ENCODE measurements at places on chromosomes 3 and 15. TPM values are rescaled to one million over a fixed set of nuclear protein-coding genes. Genes with fewer than 3 reads are reported as not detected.
A peak's percentile ranks its signal among the peaks of the same experiment; 100 is the strongest.

DNA sequence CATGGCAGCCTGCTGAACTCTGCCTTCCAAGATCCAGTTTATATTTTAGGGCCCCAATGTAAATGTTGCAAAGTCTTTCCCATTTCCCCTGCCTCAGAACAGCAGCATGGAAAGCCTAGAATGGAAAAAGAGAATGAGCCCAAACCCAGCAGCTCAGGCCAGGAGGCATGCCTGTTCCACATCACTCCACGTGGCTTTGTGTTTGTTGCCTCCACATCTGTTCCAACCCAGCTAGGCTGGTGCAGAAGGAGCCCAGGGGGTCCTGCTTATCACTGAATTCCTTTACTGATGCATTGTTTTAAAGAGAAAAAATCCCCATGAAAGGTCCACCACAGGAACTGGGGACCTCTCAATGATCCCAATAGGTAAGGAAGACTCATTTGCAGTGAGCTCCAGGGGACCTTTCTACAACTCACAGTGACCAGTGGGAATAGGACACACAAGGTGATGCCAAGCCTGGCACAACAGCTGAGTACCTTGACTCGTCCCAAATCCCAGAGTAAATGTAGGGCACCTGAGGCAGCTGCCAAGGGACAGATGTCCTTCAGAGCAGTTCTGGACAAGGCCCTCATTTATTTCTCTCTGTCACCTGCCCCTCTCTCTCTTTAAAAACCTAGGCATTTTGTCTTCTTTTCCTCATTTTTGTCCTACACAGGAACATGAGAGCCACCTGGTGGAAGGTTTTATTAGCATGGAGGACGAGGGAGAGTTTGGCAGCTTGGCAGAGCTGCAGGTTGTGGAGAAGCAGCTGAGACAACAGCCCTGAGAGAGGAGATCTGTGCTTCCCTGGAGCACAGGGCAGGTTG lies 41.7 kb upstream of the ADAMTS17 start:
- DNase-seq = no peak

- DNase-seq = no peak
Observed at GRCh38 chr3:174169736-174170135, 689.4 kb upstream of the NAALADL2 start.

- DNase-seq = peak; percentile 91
Observed at GRCh38 chr3:14921034-14921616, 26.3 kb upstream of the NR2C2 start.

GRCh38 chr3:16297997-16298885 lies 33.2 kb downstream of the OXNAD1 start:
- no peak for DNase-seq

GRCh38 chr15:57537072-57537471 lies 54.6 kb upstream of the MYZAP start:
- no peak for DNase-seq

DNA sequence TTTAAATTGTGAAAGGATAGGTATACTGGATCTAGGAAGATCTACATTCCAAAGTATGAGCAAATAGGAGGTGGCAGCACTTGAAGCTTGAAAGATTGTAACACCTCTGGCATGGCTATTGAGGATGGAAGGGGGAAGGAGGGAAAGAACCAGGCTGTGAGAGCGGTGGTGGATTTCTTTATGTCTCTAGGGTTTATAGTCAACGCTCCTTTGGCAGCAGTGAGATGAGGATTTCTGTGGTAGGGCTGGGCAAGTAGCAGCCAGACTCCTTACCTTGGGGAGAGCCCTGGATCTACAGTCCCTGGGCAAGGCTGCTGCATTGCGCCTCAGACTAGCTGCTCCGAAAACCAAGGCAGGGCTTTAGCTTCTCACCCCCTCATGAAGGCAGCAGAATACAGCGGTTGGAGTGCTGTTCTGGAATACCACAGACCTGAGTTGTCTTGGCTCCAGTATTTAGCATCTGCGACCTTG lies 53.2 kb downstream of the MEF2A start:
- DNase-seq = no peak

DNA sequence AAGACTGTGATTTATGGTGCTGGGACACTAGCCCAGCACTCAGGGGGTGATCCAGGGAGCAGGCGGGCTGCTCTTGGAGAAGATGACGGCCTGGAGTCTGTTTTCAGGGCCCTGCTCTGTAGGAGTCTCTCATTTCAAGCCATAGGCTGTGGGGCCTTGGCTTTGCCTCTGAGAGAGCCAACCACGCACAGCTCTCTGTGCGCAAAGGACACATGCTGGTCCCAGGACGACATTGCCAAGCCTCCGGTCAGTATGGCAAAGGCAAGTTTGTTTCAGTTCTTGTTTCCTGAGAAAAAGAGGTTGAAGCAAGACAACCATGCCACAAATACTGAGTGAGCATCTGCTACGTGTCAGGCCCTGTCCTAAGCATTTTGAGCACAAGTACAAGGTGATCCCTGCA lies 197.1 kb downstream of the EPHB1 start:
- no peak for DNase-seq

DNA sequence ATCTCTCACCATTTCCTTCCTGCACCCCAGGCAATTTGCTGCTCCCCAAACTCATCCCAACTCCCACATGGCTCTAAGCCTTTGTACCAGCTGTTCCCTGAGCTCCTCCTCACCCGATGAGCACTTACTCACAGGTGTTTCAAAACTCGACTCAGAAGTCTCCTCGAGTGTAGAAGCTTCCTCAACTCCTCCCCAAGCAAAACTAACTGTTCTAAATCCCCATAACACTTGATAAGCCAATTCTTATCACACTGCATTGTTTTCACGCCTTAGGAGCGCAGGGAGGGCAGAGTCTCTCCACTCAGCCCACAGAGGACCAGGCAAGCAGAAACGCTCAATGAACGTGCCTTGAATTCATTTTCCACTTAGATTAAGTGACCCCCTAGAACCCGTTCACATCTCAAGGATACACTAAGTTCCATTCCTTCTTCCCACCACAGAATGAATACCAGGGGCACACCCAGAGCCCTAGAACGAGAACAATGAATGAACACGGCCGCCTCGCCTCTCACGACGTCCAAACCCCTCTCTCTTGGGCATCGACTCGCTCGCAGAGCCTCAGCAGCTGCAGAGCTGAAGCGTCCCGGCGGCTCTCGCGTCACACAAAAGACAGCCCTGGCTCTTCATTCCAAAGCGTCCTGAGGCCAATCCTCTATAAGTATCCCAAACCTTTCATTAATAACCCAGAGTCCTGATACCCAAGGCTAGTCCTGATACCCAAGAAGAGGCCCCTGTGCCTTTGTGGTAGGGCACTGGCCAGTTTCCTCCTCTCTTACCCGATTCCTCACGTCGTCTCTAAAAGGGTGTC lies 1.1 kb downstream of the RAF1 start:
- DNase-seq = peak; percentile 36

DNA sequence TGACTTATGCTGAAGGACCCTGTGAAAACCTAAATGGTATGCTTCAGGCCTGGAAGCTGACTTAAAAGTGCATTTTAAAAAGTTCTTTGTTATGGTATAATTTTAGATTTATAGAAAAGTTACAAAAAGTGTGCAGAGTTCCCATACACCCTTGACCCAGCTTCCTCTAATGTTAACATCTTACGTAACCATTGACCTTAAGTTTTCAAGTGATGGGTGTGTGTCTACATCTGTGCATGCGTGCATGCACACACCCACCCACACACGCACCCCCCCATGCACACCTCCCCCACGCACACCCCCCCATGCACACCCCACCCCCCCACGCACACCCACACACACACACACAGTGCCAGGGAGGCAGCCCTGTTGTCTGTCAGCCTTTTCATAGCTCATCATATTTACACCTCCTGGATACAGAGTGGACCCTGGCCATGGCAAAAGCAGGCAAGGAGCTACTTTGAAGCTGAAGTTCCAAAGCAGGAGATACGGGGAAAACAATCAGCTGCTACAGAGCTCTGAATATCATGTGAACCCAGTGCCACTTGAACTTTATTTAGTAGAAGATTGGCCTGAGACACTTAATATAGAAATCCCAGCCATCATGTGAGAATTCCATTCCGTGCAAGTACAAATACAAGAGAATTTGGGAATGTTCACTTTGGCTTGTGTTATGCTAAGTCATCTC lies 30.0 kb upstream of the TRAK1 start:
- no peak for DNase-seq

- DNase-seq = no peak
Observed at GRCh38 chr3:113005611-113006010, 14.8 kb downstream of the GTPBP8 start.

GRCh38 chr3:121424549-121424948 lies 121.2 kb downstream of the POLQ start:
- no peak for DNase-seq

- no peak for DNase-seq
Observed at GRCh38 chr15:29805043-29805707, 17.1 kb downstream of the TJP1 start.

DNA sequence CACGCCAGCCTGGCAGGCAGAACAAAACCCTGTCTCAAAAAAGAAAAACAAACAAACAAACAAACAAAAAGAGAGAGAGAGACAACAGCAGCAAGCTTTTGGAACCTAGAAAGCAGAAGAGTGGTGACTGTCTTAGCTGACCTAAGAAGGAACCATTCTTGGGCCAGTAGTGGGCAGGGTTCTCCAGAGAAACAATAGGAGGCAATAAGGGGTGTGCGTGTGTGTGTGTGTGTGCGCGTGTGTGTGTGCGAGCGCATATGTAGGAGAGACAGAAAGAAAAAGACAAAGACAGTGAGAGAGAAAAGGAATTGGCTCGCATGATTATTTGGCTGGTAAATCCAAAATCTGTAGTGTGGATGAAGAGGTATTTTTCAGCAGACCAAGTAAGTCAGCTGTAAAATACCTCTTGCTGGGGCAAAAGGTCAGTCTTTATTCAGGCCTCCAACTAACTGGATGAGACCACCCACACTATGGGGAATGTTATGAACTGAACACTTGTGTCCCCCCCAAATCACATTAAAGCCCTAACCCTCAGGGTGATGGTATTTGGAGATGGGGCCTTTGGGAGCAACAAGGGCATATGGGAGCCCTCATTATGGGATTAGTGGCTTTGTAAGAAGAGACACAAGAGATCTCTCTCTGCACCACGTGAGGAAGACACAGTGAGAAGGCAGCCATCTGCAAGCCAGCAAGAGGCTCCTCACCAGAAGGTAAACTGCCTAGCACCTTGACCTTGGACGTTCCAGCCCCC lies 15.1 kb upstream of the BLM start:
- peak; percentile 31 for DNase-seq

DNA sequence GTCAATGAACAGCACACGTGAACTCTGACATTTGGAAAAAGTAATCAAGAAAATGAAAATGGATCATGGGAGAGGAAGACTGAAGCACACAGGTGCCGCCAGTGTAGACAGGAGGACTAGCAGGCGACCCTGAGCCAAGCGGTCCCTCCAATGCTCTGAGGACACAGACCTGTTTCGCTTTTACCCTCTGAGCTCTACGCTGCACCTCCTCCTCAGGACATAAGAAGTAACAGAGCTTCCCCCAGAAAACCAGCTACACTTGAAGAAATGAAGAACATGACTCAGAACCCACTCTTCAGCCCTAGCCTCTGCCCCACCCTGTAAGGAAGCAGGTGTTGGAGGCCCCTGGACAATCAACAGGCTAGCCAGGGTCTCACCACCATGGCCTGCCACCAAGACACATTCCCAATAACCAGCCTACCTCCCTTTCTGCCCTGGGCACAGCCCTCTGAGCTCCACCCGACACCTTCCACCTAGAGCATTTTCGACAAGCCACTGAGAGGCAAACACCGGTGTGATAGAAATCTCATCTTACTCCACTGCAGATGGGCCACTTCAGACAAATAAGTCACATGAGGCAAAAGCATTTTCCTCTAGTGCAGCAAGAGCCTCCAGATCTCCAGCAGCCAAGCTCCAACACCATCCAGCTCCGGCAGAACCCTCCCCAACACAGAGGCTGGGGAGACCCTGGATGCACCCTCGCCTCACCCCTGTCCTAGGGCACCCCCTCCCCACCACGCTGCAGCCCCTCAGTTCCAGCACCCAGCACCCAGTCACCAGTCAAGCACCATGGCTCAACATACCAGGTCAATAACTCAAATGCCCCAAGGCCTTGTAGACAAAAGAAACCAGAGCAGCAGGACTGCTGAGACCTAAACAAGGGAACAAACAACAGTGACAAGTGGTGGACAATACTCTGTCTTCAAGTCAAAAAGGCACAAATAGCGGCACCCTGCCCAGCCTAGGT lies 11.4 kb downstream of the FAM174B start:
- no peak for DNase-seq

- DNase-seq = no peak
Observed at GRCh38 chr3:63450634-63451363, 172.7 kb downstream of the SYNPR start.

GRCh38 chr15:37698679-37699078 lies 235.8 kb upstream of the TMCO5A start:
- no peak for DNase-seq

DNA sequence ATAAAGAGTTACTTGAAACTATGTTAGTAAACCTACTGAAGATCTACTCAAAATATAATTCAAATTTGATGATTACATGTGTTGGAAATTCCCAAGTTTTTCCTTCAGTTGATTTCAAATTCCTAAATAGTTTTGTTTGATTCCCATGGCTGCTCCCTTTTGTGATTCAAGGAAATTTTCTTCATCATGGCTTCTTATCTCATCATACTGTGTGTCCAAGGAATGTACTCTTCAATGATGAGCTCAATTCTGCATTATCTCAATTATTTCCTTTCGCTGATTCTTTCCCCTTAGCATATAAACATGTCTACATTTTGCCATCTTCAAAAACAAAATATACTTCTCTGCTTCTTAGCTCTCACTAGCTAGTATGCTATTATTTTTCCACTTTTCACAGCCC lies 460.4 kb upstream of the NAALADL2 start:
- DNase-seq = no peak

DNA sequence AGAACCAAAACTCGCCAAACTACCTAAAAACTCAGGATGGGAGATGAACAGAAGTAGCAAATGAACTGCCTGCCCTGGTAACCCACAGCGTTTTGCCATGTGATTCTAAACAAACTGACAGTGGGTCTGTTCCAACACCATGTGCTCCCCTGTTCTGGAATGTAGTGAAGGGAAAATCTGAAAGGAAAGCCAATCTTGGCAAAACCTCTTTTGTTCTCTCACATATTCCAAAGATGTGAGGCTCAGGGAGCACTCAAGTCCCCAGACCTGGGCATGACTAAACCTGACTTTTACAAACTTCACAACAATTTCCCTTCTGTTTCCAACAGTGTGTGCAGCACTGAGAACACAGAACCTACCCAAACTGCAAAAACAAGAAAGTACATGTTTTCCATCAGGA lies 116.1 kb downstream of the IMPG2 start:
- no peak for DNase-seq

GRCh38 chr15:42069496-42070278 lies 24.7 kb downstream of the PLA2G4D start:
- no peak for DNase-seq

The TM2D3 gene
- 27.4 TPM for total RNA-seq

The HTR3E gene
- total RNA-seq = not detected

The GREM1 gene
- 0.20 TPM for total RNA-seq

The FRMD5 gene
- total RNA-seq = not detected

The BOC gene
- total RNA-seq = not detected

The CCDC13 gene
- total RNA-seq = 0.49 TPM

The GRIP2 gene
- total RNA-seq = not detected

The COX5A gene
- 476 TPM for total RNA-seq

The ARIH2 gene
- 118 TPM for total RNA-seq

The PIERCE2 gene
- total RNA-seq = 3.1 TPM

The LRRN1 gene
- 0.25 TPM for total RNA-seq

The TMEM40 gene
- not detected for total RNA-seq

The GASK1A gene
- total RNA-seq = not detected

The SYNM gene
- 0.18 TPM for total RNA-seq

The SST gene
- total RNA-seq = not detected
